ENCODE measurements at places on chromosomes 16 and 17. TPM values are rescaled to one million over a fixed set of nuclear protein-coding genes. Genes with fewer than 3 reads are reported as not detected.

KRTAP17-1 gene
- not detected for polyA plus RNA-seq

RHOT1 gene
- polyA plus RNA-seq: 14.7 TPM

DNA sequence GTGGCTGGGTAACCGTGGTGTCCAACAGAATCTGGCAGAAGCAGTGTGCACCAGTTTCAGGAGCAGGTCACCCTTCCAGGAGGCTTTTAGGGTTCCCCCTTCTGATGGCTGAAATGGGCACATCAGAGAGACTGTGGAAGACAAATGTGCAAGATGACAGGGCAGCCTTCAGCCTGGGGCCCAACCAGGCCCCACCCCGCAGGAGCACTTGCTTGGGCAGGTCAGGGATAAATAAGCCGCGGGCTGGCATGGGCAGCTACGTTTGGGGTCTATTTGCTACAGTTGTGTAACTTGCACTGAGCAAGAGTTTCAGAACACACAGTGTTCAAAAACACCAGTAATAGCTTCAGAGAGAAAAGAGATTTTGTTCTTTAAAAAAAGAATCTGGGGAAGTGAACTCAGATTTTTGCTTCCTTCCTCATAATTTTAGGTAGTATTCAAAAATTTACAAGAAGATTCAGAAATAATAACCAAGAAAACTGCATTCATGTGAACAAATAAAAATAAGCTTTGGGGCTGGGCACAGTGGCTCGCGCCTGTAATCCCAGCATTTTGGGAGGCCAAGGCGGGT lies 44.9 kb upstream of the BAHCC1 start:
- no peak for DNase-seq

MYH13 gene
- polyA plus RNA-seq: not detected

HOXB4 gene
- 0.01 TPM for polyA plus RNA-seq

KRT14 gene
- 26,464 TPM for polyA plus RNA-seq

DNA sequence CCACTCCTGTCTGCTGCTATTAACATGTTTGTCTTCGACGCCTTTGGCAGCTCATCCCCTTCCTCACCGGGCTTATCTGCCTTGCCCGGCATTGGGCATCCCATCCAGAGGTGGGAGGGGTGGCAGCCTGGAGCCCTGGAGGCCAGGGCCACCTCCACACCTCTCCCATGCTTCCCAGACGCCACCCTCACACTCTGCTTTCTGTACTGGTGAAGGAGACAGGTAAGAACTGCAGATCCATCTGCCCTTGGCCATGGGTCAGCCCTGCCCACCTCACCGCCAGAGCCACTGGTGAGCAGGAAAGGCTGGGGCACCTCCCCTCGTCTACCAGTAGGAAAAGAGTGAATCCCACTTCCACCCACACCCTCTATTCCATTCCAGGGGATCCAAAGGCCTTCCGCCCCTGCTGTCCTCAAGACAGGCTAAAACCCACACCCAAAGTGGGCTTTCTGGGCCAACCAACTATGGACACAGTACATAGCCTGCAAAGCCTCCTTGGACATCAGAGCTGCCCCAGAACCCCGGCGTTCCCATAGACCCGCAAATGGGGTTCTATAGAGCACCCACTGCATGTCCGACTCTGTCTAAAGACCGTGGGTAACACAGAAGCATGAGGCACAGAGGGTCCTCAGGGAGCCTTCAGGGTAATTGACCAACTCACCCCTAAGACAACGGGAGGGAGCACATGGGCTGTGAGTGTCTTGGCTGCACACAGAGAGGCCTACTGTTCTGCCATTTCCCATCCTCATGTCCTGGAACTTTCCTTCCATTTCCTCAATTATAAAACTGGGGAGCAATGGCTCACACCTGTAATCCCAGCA lies 23.4 kb upstream of the RBFOX3 start:
- no peak for DNase-seq

CARD14 gene
- 0.14 TPM for polyA plus RNA-seq

GRAP gene
- polyA plus RNA-seq: not detected

KCNH6 gene
- not detected for polyA plus RNA-seq

DNA sequence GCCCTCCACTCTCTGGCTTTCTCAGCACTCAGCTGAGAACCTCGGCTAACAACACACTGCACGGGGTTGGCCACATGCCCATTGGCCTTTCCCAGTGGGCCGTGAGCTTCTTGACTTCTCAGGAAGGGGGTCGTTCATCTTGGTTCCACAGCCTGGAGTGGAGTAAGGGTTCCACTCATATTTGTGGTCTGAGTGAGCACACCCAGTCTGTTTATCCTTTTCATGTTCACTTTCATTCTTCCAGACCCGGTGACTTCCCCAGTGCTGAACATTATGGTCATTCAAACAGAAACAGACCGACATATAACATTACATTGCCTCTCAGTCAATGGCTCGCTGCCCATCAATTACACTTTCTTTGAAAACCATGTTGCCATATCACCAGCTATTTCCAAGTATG lies 8.2 kb downstream of the MILR1 start:
- DNase-seq: no peak

SOX15 gene
- polyA plus RNA-seq: 49.4 TPM

All from mammary epithelial cell (primary cell).